ENCODE measurements at places on chromosomes 1 and 21. TPM values are rescaled to one million over a fixed set of nuclear protein-coding genes. Genes with fewer than 3 reads are reported as not detected.

Gene FCMR
- total RNA-seq: 3.9 TPM

Gene DCST1
- not detected for total RNA-seq

Gene GUCA2A
- not detected for total RNA-seq

Gene PROK1
- total RNA-seq: not detected

Gene TNFRSF8
- 0.11 TPM for total RNA-seq

Gene TMEM63A
- total RNA-seq: 6.1 TPM

Gene SLC30A10
- total RNA-seq: 0.14 TPM

Gene LDLRAD2
- total RNA-seq: 0.15 TPM

Gene FCRLB
- total RNA-seq: 1.4 TPM

Gene ERI3
- total RNA-seq: 56.2 TPM

Gene CCDC181
- total RNA-seq: not detected

Gene PADI3
- total RNA-seq: 1.3 TPM

Gene SPRR2G
- not detected for total RNA-seq

Gene RIPK4
- 23.2 TPM for total RNA-seq

Gene TP53BP2
- total RNA-seq: 25.3 TPM

Gene ZNF697
- total RNA-seq: 2.2 TPM

Gene VPS72
- 47.5 TPM for total RNA-seq

Gene AHCTF1
- 23.4 TPM for total RNA-seq

Gene KRTAP20-3
- not detected for total RNA-seq

Gene CA14
- not detected for total RNA-seq

Gene FNDC7
- total RNA-seq: not detected

Gene LSS
- 15.6 TPM for total RNA-seq

Gene OR2L8
- total RNA-seq: not detected

Gene BRINP3
- not detected for total RNA-seq

Gene DNASE2B
- total RNA-seq: not detected

Gene SV2A
- total RNA-seq: 0.08 TPM
